Stimulated activated CD4-positive, alpha-beta T cell treated with anti-CD3 and anti-CD28 coated beads, TNF-alpha, amount 100 ng/mL, for 48 hours (primary cell): ENCODE measurements at places on chromosomes 4 and X.

- no peak for DNase-seq
Observed at GRCh38 chrX:44157858-44158257, 184.7 kb upstream of the NDP start.

DNA sequence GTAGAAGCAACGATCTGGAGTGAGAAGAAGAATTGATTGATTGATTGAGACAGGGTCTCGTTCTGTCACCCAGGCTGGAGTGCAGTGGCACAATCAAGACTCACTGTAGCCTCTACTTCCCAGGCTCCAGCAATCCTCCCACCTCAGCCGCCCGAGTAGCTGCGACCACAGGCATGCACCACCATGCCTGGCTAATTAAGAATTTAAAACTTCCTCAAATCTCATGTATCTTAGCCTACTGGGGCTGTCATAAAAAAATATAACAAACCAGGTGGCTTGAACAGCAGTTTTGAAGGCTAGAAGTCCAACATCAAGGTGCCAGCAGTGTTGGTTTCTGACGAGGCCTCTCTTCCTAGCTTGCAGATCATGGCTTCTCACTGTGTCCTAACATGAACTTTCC, 18.3 kb upstream of the TBC1D9 start:
- no peak for DNase-seq

GRCh38 chr4:150379454-150379853, 202.5 kb upstream of the MAB21L2 start:
- DNase-seq = no peak

GRCh38 chrX:20729416-20729815, 462.7 kb upstream of the RPS6KA3 start:
- no peak for DNase-seq

GRCh38 chr4:57220172-57220571, 110.0 kb upstream of the IGFBP7 start:
- DNase-seq = no peak

DNA sequence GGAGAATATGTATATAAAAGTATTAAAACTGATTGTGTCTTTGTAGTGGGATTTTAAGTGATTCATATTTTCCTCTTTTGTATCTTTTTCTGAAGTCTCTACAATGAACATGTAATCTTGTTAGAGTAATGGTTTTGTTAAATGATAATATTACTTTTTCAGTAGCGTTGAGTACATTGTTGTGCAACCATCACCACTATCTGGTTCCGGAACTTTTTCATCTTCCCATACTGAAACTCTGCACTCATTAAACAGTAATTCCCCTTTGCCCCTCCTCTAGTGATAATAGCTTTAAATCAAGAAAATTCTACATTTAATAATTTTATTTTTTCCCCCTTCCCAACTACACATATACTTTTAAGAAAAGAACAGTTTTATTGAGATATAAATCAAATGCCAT, 23.3 kb downstream of the SHROOM3 start:
- no peak for DNase-seq

GRCh38 chrX:72125331-72126047, 6.2 kb downstream of the RTL5 start:
- no peak for DNase-seq

DNA sequence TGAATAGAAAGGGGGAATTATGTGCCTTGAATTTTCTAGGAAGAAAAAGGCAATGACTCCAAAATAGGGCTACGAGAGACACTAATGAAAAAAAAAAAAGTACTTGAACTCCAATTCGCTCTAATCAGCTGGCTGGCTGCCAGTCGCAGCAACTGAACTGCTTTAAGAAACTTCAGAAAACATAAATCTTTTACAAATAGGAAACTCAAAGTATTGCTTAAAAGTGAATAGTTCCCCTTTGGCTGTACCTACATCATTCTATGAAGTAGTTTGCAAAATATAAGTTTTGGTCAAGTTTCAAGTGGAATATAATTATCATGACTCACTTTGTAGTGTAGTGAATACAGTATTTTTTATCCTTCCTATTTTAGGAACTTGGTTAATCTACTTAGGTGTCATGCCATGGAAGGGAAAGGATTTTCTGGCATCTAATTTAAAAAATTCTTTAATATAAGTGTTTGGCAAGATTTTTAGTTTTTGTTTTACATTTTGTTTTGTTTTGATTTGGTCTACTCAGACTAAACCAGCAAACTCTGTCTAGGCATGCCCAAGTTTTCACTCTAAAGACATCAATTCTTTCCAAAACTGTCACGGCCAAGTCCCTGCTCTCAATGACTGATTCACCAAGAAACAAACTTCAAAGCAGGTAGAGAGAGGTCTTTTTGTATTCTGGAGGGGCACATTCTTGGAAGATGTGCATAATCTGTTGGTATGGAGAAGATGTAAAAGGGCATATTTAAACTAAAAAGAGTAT, 382.4 kb upstream of the GALNT7 start:
- no peak for DNase-seq

GRCh38 chr4:170307182-170307581, 217.4 kb upstream of the AADAT start:
- DNase-seq = no peak

- DNase-seq = no peak
Observed at GRCh38 chr4:25788703-25789238, 74.0 kb downstream of the SEL1L3 start.

- no peak for DNase-seq
Observed at GRCh38 chrX:110871839-110872238, 76.2 kb upstream of the CHRDL1 start.

- no peak for DNase-seq
Observed at GRCh38 chrX:69285401-69285877, 120.2 kb upstream of the PJA1 start.
